CD4-positive, alpha-beta T cell treated with Interleukin-4 for 1 hour (primary cell): ENCODE measurements at places on chromosomes 6 and 20.

- DNase-seq: peak; percentile 51
These were observed 10.6 kb downstream of the NOL4L start for GRCh38 chr20:32574296-32575226.

GRCh38 chr20:22951966-22952365 lies 83.1 kb upstream of the SSTR4 start:
- no peak for DNase-seq

DNA sequence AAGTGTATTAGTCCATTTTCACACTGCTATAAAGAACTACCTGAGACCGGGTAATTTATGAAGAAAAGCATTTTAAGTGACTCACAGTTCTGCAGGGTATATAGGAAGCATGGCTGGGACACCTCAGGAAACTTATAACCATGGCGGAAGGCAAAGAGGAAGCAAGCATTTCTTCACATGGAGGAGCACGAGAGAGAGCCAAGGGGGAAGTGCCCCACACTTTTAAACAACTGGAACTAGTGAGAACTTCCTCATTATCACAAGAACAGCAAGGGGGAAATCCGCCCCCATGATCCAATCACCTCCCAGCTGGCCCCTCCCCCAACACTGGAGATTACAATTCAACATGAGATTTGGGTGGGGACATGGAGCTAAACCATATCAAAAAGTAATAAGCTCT lies 28.3 kb upstream of the B3GAT2 start:
- DNase-seq: no peak

GRCh38 chr20:7926767-7927166 lies 13.5 kb downstream of the HAO1 start:
- DNase-seq: no peak
